Mesenteric fat pad (tissue), 1 donor: ENCODE measurements at places on chromosomes 6 and 20. TPM values are rescaled to one million over a fixed set of nuclear protein-coding genes. Genes with fewer than 3 reads are reported as not detected.

DNA sequence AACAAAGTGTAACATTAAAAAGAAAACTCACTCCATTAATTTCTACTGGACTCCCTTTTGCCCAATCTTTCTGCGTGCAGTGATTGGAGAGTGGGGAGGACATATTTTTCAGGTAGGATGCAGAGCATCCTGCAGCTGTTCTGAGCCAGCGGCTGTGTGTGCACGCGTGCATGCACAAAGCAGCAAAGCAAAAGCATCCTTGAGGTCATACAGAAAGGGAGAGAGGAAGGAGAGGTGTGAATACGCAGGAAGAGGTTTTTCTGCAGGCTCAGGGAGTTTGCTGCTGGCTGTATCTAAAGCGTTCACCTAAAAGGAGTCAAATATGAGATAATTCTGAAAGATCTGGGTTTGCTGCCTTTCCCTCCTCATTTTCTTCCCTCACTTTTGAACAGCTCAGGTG is 108.4 kb downstream of the HUS1B start:
- DNase-seq: no peak

GRCh38 chr6:81766482-81767069 is 14.1 kb upstream of the TENT5A start:
- DNase-seq: no peak

DNA sequence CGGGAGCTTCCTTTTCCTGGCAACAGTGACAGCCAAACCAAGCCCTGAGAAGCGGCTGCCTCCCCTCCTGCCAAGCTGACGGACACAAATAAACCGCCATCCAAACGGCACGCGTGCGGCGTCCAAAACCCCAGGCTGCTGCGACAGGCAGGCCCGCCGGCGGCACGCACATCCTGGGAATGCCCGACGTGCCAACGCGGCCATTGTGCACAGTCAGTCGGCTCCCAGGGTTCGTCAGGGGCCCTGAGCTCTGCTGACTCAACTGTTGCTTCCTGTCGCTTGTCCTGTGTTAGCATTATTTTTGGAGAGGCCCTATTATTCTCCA is 6.8 kb downstream of the JAG1 start:
- DNase-seq: no peak

GRCh38 chr6:167581637-167582036 is 245.1 kb upstream of the AFDN start:
- DNase-seq: no peak

GRCh38 chr6:84766799-84767525 is 2.6 kb upstream of the TBX18 start:
- DNase-seq: no peak

DNA sequence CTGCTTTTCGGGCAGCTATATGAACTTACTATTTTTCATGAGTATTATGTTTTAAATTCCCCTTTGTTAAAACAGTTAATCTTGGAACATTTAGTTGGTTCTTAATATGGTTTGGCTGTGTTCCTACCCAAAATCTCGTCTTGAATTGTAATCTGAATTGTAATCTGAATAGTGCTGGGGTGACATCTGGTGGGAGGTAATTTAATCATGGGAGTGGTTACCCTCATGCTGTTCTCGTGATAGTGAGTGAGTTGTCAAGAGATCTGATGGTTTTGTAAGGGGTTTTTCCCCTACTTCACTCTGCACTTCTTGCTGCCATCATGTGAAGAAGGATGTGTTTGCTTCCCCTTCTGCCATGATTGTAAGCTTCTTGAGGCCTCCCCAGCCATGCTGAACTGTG is 305.4 kb upstream of the MAP3K7 start:
- DNase-seq: no peak

DNA sequence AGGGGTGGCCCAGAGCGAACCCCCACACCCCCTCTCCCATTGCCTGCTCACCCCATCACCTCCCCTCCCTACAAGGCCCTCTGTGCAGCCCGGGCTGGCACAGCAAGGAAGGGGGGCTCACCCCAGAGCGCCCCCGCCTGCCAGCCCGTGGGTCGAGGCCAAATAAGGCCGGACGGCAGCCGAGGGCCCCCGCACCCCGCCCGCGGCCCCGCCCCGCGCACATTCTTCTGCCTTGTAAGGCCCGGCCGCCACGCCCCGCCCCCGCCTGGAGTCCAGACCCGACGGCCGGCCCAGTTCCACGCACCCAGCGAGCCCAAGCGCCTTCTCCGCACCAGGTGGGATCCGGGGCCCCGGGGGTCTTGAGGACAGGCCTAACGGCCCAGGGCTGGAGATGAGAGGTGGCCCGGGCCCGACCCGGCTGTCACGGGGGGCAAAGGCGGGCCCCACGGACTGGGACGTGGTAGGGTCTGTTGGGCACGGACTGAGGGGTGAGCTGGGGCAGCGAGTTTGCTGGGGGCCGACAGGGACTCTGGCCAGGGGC is at the start of gene MYL9:
Gene MYL9, plus strand, starts transcription at position 293 of the 541 bp plus-strand sequence. CDS start 3,366 bp downstream, outside the sequence.
- DNase-seq: peak; percentile 96

GRCh38 chr6:79372757-79373156 is 138.3 kb upstream of the HMGN3 start:
- no peak for DNase-seq

GRCh38 chr6:143761074-143761473 is 82.1 kb upstream of the LTV1 start:
- DNase-seq: no peak

DNA sequence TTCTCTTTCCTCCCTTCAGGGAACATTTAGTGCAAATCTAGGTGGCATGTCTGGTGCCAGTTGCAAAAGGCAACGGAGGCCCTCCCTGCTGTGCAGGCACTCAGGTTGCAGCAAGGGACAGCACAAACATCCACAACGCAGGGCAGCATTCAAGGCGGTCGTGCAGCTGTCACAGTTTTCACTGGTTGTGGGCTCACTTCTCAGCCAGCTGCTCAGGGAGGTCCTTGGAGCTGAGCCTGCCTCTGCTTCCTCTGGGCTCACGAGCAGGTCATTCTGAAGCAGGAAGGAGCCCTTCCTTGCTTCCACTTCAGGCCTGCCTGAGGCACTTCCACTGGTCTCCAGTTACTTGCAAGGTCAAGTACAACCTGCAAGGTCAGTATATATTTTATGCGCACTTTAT is 3.8 kb upstream of the NPEPL1 start:
- no peak for DNase-seq

- no peak for DNase-seq
Observed at GRCh38 chr6:33173535-33174180, 18.6 kb downstream of the COL11A2 start.

DNA sequence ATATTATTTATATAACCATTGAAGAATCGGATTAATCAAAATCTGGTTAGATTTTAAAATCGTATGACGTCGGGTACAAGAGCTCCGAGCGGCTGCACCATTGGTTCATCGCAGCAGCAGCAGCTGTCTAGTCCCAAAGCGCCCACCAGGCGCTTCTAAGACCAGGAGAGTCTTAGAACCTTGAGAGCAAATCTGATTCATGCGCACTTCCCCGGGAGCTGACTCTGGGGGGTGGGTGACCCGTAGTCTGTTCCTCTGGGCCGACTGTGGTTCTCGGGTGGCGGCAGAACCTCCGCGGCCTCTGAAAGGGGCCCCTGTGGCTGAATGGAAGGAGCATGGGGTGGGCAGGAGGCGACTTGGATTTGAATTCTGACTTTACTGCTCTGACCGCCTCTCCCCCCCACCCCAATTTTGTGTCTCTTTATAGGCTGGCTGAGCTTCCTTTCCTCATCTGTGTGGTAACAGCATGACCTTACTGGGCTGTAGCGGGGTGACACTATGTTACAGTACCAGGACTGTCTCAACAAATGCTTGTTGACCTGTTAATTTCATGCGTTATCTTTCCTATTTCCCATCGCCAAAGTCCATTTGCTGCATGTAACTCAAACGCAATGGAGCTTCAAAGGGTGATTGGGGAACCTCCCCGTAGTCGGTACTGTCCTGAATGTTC is 119.7 kb downstream of the RTN4IP1 start:
- no peak for DNase-seq

GRCh38 chr6:36118550-36119107 is 11.7 kb upstream of the MAPK13 start:
- DNase-seq: peak; percentile 72

- DNase-seq: no peak
Observed at GRCh38 chr6:25866011-25866410, 8.0 kb downstream of the SLC17A3 start.

DNA sequence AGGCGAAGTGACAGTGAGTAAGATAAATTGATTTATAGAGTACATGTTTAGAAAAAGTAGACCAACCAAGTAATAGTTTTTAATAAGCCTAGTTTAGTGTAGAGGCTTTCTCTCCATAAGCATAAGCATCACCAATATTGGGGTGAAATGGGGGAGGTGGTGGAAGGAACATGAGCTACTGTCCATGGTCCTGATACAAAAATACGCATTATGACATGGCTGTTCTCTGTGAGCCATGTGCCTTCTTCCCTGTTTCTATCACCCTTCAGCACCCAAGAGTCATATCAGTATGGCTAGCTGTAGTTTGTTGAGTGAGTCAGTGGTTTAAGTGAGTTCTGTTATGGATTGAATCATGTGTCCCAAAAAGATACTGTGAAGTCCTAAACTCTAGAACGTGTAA is 150.8 kb downstream of the EDN1 start:
- DNase-seq: no peak

DNA sequence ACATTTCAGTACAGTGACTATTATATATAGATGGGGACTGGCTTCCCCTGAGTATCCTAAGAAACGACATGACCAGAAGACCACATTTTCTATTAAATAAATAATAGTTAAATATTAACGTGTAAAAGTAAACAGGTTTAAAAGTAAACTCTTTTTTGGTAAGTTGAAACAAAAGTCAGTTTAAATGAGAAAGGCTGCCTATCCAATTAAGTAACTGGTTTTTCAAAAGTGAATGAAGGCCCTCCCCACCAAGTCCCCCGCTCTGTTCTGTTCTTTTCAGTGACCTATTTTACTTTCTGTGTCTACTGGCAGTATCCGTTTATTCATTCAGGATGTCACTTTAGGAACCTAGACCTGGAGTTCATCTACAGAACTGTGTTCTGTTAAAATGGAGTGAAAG is 32.0 kb downstream of the QKI start:
- no peak for DNase-seq

GRCh38 chr20:52760791-52761190 is 211.4 kb upstream of the TSHZ2 start:
- no peak for DNase-seq

DNA sequence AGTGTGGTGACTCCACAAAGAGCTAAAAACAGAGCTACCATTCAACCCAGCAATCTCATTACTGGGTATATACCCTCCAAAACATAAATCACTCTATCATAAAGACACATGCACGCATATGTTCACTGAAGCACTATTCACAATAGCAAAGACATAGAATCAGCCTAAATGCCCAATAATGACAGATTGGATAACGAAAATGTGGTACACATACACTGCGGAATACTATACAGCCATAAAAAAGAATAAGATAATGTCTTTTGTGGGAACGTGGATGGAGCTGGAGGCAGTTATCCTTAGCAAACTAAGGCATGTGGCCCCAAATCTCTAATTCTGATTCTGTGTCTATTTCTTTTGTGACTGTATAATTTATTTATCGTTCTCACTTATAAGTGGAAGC is 124.5 kb upstream of the PRND start:
- no peak for DNase-seq

Gene EPHA7
- total RNA-seq: 0.10 TPM

Gene CASP8AP2
- 12.4 TPM for total RNA-seq

Gene TFAP2D
- total RNA-seq: not detected

Gene ATXN1
- total RNA-seq: 36.0 TPM

Gene RAET1L
- total RNA-seq: not detected

Gene IP6K3
- 0.13 TPM for total RNA-seq

Gene HLA-DRA
- total RNA-seq: 174 TPM

Gene SLC22A2
- total RNA-seq: not detected

Gene TBXT
- not detected for total RNA-seq

Gene MYB
- 0.16 TPM for total RNA-seq

Gene FITM2
- 28.5 TPM for total RNA-seq

Gene ULBP3
- 3.0 TPM for total RNA-seq

Gene SPAG4
- total RNA-seq: 2.2 TPM
